ENCODE measurements at places on chromosomes 3 and 15.

- DNase-seq: no peak
Measured at GRCh38 chr3:4981665-4982494, 2.6 kb downstream of the BHLHE40 start.

- DNase-seq: no peak
Measured at GRCh38 chr15:96538491-96538890, 208.0 kb downstream of the NR2F2 start.

GRCh38 chr3:184157206-184157605 lies 2.0 kb downstream of the DVL3 start:
- DNase-seq: no peak

GRCh38 chr3:89340408-89340807 lies 233.0 kb downstream of the EPHA3 start:
- DNase-seq: no peak

GRCh38 chr3:87997298-87997697 lies 61.5 kb downstream of the CGGBP1 start:
- peak; percentile 30 for DNase-seq

GRCh38 chr15:65223996-65224395 lies 12.7 kb upstream of the CILP start:
- DNase-seq: no peak

DNA sequence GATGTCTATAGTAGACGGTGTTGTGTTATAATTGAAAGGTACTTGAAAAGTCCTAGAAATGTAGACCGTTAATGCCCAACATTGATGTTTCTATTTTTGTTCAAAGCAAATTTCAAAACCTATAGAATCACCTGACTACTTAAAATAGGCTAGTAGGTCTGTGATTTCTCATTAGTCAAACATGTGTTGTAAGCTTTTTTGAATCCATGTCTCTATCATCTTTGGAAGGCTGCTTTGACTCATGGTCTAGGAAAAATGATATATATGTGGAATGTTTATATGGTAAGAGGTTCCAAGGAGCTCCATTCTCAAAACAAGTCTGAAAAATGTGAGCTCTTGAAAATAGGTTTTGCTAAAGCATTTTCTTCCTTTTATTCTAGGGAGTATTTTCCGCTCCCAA lies 375.3 kb downstream of the LPP start:
- DNase-seq: no peak

DNA sequence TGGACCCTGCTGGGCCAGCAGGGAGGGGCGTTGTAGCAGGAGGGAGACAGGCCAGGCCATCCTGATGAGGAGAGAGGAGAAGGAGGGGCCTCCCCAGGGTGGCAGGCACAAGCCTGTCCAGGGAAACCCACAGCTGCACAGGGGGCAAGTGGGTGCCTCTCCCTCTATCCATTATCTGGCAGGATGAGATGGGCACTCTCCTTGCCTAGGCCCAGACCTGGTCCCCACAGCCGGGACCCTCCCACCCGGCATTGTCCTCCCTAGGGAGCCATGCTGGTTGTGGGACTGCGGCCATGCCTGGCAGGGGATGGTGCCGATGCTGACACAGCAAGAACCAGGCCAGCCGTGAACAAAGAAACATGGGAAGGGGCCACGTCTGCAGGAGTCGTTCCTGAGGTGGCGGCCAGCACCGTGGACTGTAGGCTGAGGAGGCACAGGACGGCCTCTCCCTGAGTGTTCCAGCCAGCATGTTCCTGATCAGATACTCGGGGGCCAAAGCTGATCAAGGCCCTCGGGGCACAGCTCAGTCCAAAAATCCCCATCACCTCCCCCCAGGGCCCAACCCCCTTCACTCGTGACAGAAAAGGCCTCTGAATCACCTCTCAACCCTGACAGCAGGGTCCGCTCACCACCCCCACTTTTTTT lies 19.2 kb upstream of the CYP11A1 start:
- DNase-seq: no peak

- DNase-seq: no peak
Measured at GRCh38 chr3:138394156-138394555, 40.3 kb upstream of the ESYT3 start.

DNA sequence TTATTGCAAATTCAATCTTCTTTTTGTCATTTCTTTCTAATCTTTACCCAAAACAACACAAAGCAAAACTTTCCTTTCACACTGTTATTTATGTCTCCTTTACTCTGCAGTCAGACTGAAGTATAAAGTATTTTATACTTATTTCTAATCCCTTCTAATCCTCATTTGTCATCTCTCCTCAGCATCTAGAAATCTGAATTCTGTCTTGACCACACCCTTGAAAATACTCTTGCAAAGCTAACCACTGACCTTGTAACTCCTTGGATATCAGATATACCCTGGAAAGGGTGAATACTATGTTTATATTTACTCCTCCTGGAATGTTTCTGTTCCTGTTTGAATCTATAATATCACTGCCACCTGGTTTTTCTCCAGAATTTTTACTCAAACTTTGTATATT lies 481.1 kb downstream of the ZNF385D start:
- DNase-seq: no peak

DNA sequence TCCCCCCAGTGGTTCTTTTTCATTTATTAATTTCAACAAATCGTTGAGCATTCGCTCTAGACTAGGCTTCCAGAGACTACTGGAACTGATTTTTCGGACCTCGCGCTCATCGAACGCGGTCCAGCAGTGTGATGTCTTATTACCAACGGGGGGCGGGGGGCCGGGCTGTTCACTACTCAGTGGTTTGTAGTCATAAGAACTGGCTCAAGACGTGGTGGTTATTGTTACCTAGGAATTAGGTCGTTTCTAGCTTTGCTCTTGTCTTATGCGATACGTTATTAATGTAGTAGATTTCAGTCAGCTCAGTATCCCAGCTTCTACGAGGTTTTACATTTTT lies 858 bp downstream of the RBM5 start:
- DNase-seq: no peak
